ENCODE measurements at places on chromosomes 5 and 9.

- no peak for DNase-seq
These were observed 28.3 kb downstream of the POU4F3 start for GRCh38 chr5:146366904-146367303.

DNA sequence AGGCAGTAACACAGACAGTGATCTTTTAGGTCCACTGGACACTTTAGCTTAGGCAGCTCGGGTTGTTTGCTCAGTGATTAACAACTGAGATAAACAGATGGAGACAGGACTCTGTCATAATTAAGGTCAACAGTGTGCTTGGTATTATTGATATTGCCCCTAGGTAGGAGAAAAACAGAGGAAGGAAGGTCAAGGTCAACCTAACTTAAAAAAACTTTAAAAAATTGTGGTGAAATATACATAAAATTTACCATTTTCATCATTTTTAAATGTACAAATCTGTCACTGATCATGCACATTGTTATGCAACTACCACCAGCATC lies 2.1 kb upstream of the HSPA4 start:
- no peak for DNase-seq

DNA sequence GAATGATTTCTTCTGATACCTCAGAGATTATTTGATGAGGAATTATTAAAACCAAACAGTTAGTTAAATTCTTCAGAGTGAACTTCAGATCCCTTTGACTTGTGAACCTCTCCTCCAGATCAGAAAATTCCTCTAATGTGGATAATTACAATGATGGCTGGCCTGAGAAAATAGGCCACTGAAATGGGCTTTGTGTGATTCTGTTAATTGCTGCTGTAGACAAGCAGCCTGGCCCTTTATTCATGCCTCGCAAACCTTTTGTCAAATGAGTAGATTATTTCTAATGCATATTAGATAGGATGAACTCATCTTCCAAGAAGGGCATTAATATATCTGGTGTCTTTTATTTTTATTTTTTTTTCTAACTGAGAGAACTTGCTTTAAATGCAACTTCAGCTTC lies 855.2 kb downstream of the TLE4 start:
- no peak for DNase-seq

DNA sequence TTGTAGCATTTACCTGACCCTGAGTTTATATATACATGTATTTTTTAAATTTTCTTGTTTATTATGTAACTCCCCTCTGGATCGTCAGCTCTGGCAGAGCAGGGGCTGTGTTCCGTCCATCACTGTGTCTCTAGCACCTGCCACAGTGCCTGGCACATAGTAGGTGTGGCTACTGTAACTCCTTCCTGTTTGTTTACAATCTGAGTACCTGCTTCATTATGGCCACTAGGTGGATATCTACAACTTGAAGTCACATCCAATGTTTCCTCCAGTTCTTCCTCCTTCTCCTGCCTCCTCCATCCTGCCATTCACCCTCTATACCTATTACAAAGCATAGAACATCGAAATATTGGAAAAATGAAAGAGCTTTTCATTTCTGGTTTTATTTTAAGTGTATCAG lies 14.2 kb upstream of the PPP1R2B start:
- peak; percentile 9 for DNase-seq

GRCh38 chr9:37187713-37188439 lies 67.5 kb downstream of the ZCCHC7 start:
- peak; percentile 48 for DNase-seq

- DNase-seq: no peak
These were observed 1.9 kb upstream of the TMEM171 start for GRCh38 chr5:73118391-73118973.

GRCh38 chr5:9066349-9066748 lies 479.5 kb downstream of the SEMA5A start:
- no peak for DNase-seq

DNA sequence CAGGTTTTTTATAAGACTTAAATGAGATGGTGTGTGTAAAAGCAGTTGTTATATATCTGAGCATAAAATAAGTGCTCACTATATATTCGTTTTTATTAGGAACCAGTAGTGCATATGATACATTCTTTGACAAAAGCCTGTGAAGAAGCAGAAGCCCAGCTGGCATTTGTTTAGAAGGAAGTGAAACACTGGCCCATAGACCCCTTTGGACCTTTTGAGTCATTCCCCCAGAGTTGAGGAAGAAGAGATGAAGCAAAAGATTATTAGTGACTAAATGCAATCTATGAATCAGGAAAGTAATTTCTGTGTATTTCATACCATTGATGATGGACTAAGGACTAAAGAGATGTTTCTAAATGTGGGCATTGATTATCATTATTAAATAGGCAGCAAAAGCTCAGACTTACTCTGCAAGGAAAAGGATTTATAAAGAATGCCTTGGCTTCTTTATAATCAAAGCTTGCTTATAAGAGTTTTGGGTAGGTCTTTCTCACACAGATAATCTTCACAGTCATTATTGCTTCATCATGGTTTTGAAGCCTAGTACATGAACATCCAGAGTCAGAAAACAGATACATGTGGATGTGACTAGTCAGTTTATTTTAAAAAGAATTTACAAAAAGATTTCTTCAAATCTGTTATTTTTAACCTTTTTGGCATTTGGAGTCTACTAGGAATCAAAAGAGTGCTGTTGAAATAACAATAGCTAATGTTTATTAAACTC lies 16.9 kb upstream of the FER start:
- DNase-seq: no peak

- DNase-seq: no peak
These were observed 15.1 kb upstream of the PWWP2A start for GRCh38 chr5:160134332-160134731.

GRCh38 chr5:150675069-150675468 lies 14.0 kb downstream of the MYOZ3 start:
- DNase-seq: no peak

GRCh38 chr9:131270171-131271015 lies 5.9 kb downstream of the FAM78A start:
- no peak for DNase-seq

DNA sequence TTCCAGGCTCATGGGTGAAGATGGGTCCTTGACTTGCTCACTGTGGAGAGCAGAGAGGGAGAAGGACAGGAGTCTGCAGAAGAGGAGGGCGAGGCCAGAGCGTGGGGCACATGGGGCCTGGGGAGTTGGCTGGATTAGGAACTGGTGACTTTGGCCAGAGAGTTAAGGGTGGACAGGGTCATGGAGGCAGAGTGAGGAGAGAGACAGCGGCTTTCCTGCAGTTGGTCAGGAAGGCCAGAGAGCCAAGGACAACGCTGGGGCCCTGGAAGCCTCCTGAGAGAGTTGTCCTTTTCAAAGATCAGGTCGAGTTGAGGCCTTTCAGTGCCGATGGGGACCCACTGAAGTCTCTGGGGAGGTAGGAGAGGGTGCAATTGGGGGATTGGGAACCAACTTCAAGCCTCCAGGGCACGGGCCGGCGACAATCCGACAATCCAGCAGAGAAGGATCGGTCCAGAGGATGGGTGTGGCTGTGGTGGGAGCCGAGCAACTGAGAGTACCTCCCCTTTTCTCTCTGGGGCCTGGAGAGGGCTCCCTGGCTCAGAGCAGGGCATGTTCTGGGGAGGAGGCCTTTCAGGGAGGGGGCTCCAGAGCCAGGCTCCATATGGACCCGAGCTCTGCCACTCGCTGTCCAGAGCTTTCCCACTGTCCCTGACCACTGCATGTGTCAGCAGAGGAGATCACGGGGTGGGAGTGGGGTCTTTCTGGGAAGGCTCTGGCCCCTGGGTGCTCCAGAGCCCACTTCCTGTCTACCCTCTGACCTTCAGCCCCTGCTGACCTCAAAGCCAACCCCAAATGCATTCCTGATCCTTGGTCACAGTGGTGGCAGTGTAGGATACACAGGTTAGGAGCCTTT lies 7.5 kb upstream of the PHYHD1 start:
- peak; percentile 38 for DNase-seq

DNA sequence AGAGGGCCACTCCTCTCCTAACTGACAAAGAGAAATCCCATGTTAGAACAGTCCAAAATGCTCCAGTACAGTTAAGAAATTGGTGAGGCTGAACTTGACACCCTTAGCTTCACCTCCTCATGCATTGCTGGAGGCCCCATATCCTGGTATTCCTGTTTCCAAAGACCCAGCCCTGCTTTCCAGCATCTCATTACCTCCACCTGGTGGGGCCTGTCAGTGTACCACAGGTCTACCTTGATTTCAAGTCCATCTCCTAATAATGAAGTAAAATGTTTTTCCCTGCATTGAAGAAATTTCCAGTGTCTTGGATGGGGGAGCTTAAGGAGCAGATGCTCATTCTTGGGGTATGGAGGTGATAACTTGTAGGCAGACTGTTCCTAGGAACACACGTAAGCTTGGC lies 70.6 kb upstream of the S1PR3 start:
- no peak for DNase-seq
